NCI-H1105 (cell line): ENCODE measurements at places on chromosomes 16 and 17.

DNA sequence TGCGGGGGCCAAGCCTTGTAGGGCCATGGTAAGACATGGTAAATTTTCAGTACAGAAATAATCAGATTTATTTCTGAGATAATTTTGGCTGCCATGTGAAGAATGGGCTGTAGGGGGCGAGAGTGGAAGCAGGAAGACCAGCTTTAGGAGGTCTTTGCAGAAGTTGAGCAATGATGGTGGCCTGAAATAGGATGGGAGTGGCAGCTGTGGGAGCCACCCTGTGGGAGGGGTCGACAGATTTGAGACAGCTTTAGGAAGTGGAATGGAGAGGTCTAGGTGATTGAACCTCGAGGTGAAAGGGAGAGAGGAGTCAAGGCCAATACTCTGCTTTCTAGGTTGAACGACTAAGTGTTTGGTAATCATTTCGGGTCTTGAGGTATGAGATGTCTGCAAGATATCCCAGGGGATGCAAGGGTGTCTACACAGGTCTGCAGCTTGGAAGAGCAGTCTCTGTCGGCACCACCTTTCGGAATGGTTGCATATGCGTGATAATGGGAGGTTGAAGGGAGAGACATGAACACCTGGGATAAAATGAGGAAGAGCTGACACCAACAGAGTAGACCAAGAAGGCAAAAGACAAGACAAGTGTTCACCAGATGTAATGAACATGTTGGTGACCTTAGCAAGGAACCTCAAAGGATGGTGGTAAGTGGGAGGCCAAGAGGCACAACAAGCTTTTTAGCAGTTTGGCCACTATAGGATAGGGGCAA lies 4.2 kb upstream of the ATXN7L3 start:
- peak; percentile 9 for DNase-seq

GRCh38 chr17:37389160-37389559 lies 13.4 kb downstream of the C17orf78 start:
- DNase-seq = no peak

DNA sequence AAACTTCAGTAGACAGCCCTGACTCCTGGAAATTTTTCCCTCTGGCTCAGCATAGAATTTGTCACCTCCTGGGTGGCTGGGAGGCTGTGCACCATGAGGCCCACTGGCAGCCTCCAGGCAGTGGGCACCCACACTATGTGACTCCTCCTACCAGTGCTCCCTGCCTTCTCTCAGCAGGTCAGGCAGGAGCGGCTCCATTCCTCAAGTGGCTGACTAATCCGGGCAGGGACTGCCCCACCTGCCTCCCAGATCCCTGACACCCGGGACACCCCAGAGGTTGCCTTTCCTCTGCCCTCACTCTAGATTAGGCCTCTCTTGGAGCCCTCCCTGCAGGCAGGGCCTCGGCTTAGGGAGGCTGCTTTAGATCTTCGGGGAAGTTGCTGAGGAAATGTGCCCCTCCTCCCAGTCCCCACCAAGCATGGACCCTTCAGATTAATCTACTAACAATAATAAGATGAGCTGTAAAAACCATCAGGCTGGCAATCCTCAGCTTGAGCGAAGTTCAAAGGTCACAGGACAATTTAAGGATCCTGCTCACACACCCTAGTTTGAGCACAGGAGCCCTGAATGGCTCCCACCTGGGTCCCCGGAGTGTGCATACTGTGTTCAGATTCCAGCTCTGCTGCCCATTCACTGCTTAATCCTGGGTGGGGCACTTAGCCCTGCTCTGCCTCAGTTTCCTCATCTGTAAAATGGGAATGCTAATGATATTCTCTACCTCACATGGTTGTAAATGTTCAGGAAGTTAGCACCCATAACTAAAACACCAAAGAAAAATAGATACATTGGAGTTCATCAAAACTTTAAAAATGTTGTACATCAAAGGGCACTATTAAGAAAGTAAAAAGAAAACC lies 10.0 kb upstream of the MYCBPAP start:
- no peak for DNase-seq

DNA sequence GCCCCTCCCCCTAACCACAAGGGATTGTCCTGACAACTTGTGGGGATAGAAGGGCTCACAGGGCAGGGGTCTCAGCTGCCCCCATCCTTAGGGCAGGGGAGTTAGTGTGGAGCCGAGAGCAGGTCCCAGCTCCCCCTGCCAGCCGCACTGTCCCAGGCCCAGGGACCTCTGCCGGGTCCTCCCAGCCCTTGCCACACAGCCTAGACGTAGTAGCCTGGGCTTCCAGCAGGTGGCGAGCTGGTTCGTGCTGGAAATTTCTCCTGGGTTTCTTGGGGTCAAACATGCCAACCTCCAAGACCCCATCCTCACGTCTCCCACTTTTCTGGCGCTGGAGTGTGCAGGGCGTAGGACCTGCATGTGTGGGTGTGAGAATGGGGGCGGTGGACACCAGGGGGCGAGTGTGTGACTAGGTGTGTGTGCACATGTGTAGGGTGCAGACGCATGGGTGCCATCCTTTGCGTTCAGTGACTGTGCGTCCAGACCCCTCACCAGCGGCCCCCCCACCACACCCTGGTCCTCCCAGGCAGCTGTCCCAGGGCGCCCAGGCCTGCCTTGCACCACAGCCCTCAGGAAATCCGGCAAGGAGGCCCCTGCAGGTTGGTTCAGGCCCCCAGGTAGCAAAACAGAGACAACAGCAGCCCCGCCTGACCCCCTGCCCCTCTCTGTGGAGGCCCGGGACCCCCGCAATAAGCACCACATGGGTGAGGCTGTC lies 29.5 kb downstream of the SBK1 start:
- DNase-seq = no peak

- no peak for DNase-seq
These were observed 55.7 kb downstream of the CENPV start for GRCh38 chr17:16297367-16298139.

- DNase-seq = no peak
These were observed 165.2 kb downstream of the WWOX start for GRCh38 chr16:78264642-78265041.

DNA sequence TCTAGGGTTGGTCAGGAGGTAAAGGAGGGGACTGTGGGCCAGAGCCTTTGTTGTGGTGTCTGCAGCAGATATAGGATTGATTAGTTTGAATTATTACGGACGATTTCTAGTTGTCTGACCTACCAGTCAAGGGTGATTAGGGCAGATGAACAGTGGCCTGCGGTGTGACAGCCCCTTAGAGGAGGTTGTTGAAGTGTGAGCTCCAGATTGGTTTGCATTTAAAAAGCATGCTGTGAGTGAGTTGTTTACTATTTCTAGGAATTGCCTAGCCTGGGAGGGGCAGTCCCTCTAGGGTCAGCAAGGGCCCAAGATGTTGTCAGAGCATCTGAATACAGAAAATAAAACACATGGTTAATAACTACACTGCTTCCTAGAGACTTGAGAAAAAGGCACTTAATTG lies 108.8 kb downstream of the ARHGAP44 start:
- no peak for DNase-seq

DNA sequence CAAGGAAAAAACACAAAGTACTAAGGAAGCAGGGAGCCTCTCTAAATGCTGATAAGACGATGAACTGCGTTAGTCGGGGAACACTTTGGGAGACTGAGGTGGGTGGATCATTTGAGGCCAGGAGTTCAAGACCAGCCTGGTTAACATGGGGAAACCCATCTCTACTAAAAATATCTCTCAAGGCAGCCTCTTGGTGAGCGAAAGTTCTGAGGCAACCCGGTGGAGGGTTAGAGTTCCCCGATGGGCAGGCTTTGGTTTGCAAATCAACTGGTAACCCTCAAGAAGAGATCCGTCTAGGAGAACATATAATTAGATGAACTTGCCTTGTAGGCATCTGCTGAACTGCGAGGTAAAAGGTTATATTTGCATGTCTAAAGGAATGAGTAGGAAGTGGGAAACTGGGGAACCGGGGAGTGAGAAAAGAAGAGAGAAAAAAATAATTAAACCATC lies 44.6 kb downstream of the WSB1 start:
- DNase-seq = no peak

DNA sequence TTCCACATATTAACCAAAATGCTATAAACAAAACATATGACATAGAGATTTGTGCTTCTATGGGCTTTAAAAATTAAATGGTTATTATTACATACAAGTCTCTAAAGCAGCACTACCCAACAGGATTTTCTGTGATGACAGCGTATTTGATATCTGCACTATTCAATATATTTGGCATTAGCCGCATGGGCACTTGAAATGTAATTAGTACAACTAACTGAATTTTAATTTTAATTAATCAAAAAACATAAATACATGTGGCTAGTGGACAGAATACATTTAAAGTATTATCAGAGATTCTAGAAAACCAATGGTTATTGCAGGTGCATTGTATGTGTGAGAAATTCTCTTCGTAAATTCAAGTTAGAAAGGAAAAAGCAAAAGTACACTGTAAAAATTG lies 45.9 kb downstream of the BRIP1 start:
- DNase-seq = no peak

DNA sequence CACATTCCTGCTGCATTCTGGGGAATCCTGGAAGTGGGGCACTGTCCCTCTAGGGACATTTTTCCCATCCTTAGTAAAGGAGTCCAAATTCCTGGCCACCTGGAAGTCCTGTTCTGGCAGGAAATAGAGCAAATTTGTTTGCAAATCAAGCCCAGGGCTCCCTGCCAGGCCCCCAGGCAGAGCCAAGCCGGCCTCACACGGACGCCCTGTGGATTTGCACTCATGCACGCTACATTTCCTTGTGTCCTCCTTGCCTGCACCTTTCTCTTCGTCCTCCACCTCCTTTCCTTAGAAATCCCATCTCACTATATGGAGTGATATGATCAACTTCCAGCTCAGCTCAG lies 7.0 kb upstream of the CALB2 start:
- DNase-seq = no peak

- DNase-seq = no peak
These were observed 38.9 kb downstream of the ZNF207 start for GRCh38 chr17:32388613-32389459.

GRCh38 chr16:23509782-23510163 lies 521 bp downstream of the GGA2 start:
- no peak for DNase-seq

DNA sequence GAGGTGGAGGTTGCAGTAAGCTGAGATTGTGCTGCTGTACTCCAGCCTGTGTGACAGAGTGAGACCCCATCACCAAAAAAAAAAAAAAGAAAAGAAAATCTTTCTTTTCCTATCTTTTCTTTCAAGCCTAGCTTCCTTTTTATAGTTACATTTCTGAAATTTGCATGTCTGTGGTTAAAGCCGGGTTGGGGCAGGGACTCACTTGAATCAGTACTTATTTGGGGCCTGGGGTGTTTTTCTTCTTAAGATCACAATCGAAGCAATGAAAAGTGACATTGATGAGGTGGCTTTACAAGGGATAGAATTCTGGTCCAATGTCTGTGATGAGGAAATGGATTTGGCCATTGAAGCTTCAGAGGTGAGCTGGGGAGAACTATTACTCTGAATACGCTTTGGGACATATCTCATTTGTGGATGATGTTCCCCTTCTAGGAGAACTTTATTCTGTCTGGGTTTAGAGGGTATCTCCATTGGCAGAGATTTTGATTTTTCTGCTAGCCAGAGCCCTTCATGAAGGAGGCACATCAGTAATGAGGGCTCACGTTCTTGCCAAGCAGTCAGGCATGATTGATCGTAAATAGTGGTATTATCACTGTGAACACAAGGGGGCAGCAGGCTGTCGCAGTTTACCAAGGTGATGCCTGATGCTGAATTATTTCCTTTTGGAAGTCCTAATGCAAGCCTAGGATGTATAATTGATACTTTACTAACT lies 14.3 kb downstream of the KPNB1 start:
- peak; percentile 44 for DNase-seq

DNA sequence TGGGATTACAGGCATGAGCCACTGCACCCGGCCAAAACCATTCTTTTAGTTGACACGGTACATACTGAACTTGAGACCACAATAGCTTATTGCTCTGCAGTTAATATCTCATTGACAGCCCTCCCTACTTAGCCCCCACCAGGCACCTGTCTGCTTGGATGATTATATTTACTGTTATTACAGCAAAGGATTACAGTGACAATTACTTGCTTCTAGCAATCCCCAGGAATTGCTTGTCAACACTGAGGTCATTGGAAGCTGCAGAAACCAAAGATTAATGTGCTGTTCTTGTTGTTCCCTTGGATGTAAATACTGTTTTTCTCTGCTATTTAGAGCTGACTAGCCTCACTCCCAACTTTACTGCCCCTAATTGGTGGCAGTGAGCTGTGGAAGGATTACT lies 211.2 kb downstream of the LGALS9B start:
- no peak for DNase-seq

GRCh38 chr17:79427621-79428539 lies 183.0 kb downstream of the RBFOX3 start:
- DNase-seq = no peak

DNA sequence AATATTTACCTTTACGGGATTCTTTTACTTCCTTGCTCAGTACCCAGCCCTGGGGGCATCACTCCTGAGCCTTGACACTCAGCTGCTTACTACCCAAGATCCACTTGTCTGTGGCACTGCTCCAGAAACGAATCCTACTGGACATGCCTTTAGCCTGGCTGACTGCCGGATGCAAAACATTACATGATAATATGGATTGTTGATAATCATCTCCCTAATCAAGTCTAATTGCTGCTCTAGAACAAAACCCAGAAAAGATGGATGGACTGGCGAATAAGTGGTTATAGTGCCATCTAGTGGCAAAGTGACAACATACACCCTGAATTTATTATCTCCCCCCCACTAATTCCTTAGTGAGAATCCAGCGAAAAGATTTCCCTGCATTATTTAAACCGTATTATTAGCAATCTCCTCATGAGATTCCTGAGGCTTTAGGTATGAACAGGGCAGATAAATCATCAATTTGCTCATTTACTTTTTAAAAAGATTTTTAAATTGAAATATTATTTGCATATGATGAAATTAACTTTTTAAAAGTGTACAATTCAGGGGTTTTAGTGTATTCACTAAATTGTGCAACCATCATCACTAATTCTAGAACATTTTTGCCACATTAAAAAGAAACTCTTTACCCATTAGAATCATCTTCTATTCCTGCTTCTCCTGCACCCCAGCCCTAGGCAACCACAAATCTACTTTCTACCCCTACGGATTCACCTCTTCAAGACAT lies 61.6 kb downstream of the RGS9 start:
- peak; percentile 65 for DNase-seq

DNA sequence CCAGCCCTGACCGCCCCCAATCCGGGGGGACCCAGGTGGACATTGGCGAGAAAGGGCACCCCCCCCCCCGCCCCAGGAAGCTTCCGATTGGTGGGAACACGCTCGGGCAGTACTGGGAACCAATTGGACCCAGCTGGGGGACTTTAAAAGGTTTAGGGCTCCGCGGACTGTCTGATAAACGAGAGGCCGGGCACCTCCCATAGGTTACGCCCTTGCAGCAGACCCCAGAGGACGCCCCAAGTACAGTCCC lies 245 bp downstream of the TMEM256 start:
- peak; percentile 85 for DNase-seq

DNA sequence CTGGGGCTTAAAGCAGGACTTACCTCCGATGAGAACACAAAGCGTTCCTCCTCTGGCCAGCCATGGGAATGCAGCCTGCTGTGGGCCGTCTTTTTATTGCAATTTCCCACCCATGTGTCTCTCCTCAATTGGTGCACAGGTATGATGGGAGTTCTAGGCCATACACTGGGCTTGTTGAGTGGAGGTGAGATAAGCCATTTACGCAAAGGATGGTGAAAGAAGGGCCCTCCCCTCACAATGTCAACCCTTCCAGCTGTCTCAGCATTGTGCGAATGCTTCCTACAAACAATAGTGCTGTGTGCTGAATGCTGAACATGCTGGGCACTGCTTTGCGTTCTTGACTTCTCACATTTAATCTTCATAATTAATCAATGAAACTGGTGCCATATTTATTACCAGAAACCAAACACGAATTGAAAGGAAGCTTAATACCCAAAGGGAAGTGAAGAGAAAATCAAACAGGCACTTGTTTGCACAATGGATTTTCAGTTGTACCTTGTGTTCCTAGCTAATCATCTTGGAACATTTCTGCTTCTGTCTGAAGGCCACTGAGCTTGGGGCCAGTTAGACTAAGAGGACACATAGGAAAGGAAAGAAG lies at the start of gene GP2:
TSS of gene GP2 (minus strand) at position 70 of the 598 bp plus-strand sequence. CDS start 1,082 bp downstream, outside the sequence.
- no peak for DNase-seq
